ENCODE measurements at places on chromosomes 5 and 9.
A peak's percentile ranks its signal among the peaks of the same experiment; 100 is the strongest.

- DNase-seq: no peak
These were observed 393.7 kb upstream of the SMC2 start for GRCh38 chr9:103700195-103700962.

DNA sequence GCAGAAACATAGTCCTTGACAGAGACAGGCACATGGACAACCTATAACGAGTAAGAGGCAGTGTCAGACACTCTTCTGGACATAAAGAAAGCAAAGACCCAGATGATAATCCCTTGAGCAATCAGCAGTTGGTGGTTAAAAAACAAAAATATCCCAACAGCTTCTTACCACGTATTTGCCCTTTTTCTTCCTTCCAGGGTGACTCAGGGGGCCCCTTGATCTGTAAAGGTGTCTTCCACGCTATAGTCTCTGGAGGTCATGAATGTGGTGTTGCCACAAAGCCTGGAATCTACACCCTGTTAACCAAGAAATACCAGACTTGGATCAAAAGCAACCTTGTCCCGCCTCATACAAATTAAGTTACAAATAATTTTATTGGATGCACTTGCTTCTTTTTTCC lies 9.5 kb downstream of the GZMK start:
- no peak for DNase-seq

GRCh38 chr5:138953387-138954256 lies 78.5 kb upstream of the LRRTM2 start:
- DNase-seq: peak; percentile 50

GRCh38 chr9:128733256-128733655 lies 9.3 kb upstream of the ZDHHC12 start:
- no peak for DNase-seq

DNA sequence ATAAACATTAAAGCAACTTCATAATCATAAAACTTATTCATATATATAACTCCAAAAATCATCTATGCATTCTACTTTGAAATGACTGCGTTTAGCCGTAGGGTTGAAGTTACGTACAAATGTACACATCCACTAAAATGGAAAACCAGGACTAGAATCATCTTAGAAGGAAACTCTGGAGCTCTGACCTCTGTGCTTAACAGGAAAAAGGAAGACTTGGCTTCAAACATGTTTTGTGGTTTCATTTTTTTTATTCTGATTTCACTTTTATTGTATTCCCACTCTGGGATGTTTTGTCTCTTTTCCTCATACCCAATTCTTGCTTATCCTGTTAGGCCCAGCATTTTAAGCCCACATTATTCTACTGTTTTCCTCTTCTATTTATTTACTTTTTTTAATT lies 44.9 kb downstream of the GRAMD2B start:
- DNase-seq: no peak

DNA sequence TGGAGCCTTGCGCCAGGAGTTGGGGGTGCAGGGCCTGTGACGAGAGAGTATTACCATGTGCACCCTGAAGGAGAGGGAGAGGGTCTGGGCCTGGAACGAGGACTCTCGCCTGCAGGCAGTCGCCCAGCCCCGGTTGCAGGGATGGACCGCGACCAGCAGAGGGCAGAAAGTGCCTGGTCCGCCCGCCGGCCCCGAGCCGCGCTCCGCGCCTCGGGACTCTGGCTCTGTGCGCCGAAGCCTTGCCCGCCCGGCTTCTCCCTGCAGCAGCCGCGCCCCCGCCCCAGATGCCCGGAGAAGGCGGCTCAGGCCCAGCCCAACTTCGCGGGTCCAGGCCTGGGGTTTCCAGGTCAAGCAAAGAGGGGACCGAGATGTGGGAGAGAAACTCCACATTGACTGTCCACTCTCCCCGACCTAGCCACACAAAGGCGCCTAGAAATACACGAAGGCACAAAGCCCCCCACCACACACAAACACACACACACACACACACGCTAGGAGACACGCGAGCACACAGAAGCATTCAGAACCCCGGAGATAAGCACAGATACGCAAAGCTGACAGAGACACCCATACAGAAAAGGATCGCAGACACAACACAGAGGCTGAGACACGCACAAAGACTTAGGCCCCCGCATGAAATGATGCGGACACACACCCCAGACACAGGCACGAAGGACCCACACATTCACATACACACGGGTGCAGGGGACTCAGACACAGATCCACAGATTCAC lies 2.0 kb upstream of the LMX1B start:
- DNase-seq: peak; percentile 35

DNA sequence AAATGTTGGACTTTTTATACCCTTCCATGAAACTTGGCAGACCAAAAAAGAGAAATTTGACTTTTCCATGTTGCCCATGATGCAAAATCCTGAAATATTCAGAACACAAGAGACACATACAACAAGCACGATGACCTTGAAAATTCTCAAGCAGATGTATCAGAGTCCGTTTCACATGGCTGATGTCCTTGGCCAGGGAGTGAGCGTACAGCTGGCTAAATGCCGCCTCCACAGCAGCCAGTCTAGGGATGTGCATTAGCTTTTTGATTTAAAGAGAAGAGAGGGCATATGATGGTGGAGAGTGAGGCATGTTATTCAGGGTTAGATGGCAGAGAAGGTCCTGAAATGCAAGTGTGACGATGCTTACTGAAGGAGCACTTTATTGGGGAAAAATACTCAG lies 148.0 kb upstream of the SEMA6A start:
- DNase-seq: no peak

- DNase-seq: no peak
These were observed 66.2 kb upstream of the GAS1 start for GRCh38 chr9:87013490-87013889.

GRCh38 chr9:134422301-134423090 lies 96.2 kb downstream of the RXRA start:
- no peak for DNase-seq

- DNase-seq: peak; percentile 36
These were observed 1.0 kb downstream of the TRIP13 start for GRCh38 chr5:893711-894110.

- no peak for DNase-seq
These were observed 347.1 kb upstream of the MPDZ start for GRCh38 chr9:13626601-13627000.

DNA sequence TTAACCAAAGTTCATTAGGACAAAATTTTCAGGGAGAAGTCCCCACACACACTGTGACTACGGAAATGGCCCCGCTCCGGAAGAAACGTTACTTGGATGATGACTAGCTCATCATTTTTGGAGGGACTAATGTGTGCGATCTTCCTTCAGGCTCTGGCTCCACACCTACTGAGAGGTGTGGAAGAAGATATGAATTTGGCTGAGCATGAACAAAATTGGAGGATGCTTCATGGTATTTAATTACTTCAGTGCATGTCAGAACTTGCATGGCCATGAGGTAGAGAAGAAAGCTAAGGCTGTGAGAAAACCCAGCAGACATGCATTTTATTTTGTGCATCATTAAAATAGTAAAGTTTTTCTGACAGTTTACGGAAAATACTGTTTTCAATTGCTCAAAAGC lies 202.1 kb upstream of the TLE4 start:
- DNase-seq: no peak

DNA sequence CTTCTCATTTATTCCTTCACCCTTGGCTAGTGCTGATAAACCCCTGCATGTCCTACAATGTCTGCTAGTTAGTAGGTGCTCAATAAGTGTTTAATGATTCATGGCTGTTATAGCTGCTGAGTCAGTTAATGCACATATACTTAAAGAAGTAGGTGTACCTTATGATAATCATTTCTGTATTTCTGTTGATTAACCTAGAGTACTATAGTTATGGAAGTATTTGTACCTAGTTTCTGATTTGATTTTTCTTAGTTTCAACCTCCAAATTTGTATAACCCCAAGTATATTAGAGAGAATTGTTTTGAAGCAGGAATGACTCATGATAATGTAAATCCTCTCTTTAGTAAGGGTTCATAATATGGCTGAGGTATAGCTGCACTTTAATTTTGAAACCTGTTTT lies 8.9 kb downstream of the SMAD5 start:
- no peak for DNase-seq

GRCh38 chr9:36865731-36866635 lies 168.1 kb downstream of the PAX5 start:
- DNase-seq: no peak

DNA sequence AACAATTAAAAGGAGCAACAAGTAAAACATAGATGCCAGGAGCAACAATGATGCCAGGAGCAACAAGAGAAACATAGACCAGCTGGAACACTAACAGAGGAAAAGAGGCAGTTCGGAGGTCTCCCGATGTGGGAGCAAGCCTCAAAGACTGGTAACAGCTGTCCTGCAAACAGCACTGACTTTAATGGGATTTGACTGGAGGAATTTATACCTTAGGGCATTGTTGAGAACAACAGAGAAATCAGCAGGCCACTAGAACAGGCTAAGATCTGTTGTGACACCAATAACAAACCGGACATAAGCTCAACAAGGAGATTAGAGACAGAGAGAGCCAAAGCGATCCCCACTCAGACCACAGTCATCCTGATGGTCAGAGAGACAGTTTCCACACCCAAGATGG lies 11.8 kb upstream of the SYK start:
- no peak for DNase-seq

DNA sequence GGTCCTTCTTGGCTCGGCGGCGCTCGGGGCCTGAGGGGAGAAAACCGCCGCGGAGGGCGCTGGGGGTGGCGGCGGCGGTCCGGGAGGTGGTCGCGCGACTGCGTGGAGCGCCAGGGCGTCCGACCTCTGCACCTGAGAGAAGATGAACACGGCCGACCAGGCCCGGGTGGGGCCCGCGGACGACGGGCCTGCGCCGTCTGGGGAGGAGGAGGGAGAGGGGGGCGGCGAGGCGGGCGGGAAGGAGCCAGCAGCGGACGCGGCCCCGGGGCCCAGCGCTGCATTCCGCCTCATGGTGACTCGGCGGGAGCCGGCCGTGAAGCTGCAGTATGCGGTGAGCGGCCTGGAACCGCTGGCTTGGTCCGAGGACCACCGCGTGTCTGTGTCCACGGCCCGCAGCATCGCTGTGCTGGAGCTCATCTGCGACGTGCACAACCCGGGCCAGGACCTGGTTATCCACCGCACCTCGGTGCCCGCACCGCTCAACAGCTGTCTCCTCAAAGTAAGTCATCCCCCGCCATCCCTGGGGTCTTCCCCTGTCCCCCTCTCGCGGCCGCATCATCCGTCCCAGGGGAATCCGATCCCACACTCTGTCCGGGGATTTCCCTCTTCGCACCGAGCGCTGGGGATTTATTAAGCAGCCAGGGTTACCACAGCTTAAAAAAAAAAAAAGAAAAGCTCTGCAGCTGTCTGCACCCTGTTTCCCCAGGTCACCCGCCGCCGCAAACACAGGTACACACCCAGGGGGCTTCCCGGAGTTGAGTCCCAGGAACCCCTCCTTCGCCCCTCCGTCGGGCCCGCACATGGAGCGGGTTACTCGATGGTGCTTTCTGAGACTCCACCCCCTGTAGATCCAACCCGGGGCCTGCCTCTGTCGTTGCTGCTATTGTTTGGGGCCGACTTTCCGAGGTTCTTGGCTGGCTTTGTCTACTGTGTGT lies at the start of gene GTF3C4:
Gene GTF3C4, plus strand, starts transcription at position 8 of the 935 bp plus-strand sequence. Its CDS starts 135 bp downstream, at position 143.
- no peak for DNase-seq

- DNase-seq: no peak
These were observed 87.4 kb upstream of the GNA14 start for GRCh38 chr9:77735494-77735893.

DNA sequence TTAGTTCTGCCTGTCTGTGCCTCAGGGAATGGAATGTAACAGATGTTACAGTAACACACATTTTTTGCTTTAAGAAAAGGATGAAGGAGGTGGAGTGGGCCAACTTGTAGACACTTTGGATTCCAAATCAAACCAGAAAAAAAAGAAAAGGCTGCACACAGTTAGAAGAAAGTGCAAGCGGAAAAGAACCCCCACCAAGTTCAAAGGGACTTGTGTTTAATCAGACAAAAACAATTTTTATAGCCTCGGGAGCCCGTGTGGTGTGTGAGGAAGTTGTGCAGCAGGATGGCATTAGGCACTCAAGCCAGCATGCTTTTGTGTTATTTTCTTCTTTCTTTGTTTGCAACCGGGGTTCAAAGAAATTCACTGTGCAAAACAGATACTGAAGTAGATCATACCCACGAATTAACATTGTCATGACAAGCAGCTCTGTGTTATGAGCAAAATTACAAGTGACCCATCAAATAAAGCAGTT lies 189.5 kb downstream of the SEMA5A start:
- DNase-seq: peak; percentile 11

DNA sequence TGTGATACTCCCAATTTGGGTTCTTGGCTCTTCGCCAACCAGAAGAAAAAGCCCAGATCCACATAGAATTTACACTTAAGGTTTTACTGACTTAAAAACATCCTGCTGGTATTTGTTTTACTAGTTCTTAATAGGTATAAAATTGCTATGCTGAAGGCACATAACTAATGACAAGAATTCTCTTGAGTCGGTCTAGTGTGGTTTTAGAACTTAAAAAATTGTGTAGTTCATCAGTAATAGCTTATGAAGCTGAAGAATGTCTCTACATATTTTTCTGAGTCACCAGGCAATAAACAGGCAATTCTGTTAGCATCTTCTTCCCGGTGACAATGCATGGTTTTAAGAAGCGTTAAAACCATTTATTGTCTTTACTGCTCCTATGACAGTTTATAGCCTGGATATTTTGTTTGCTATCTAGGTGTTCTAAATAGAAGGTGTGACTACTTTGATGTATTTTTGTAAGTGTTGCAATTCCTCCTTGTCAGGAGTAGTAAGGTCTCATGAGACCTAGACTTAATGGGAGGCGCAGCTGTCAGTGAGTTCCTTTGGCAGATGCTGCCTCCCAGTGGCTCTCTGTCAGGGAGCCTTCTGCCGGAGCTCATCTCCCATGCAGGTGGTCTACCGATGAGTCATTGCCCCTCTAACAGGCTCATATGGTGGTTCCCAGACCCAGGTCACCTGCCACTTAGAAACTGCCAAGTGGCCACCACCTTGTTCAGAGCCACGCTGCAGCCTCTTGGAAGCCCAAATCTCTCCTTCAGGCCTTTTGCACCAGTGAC lies 173.8 kb downstream of the MAST4 start:
- DNase-seq: peak; percentile 3

DNA sequence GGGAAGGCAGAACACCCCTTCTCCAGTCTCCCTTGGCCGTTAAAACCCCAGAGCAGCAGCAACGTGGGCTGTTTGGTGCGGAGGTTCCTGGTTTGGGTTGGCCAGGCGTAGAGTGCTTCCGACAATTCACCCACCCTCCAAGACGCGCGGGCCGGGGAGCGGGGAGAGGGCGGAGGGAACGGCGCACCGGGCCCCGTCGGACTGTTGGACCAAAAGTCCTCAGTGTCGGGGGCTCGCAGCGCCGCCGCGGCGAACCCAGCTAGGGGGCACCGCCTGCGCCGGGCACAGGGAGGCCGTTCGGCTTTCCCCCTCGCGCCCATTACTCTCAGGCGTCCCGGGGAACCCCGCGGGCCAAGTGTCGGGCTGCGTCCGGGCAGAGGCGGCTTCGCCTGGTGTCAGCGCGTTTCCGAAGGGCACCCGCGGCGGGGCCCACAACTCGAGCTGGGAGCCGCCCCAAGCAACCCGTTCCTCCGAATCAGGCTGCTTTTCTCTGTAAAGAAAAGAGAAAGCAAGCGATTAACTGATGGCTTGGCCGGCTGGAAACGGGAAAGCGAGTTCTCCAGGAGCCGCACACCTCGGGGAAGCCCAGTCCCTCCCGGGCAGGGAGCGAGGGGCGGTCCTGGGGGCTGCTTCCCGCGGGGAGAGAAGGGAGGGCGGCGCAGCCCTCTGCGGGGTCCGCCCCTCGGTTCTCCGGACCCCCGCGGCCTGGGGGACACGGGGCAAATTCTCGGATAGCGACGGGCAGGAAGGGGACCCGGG lies 145.5 kb downstream of the ERCC6L2 start:
- DNase-seq: no peak

GRCh38 chr5:57696825-57697570 lies 214.4 kb upstream of the ACTBL2 start:
- DNase-seq: no peak
